ENCODE measurements at places on chromosomes 12 and 14. TPM values are rescaled to one million over a fixed set of nuclear protein-coding genes. Genes with fewer than 3 reads are reported as not detected.

DNA sequence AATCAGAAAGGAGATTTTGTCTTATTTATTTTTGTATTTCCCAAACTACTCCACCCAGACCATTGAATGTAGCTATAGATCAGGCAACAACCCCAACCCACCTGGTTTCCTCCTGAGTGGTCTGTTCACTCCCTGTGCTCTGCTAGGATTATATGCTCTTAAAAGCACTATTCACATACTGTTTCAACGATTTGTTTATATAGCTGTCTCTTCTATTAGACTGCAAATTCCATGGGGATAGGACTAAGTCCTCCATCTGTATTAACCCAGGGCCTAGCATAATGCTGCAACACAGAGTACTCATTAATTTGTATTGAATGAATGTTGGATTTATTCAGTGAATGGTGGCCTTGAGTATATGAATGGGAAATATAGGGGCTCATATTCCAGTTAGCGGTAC is 307.6 kb downstream of the RAD51B start:
- H3K27ac ChIP-seq = no peak overlapping the region
- H3K36me3 ChIP-seq = no peaks in the 10 kb centered on the region
- peaks cover 11% of the 10 kb centered on the region for H3K4me1 ChIP-seq

DNA sequence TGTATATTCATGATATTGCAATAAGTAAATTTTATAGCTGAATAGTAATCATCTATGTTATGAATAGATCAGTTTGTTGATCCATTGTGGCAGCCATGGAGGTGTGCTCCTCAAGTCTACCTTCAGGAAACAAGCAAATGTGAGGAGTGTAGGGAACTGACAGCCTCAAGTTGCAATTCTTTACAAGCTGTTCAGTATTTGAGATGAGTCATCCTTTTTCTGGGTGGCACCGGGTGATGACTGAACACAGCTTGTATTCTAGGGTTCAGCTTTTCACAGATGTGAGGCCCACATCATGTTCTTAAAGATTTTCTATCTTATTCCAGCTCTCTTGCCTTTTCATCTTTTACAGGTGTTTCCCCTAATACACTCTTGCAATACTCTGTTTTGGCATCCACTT is 452.4 kb downstream of the KCNH5 start:
- H3K27ac ChIP-seq = no peak overlapping the region

DNA sequence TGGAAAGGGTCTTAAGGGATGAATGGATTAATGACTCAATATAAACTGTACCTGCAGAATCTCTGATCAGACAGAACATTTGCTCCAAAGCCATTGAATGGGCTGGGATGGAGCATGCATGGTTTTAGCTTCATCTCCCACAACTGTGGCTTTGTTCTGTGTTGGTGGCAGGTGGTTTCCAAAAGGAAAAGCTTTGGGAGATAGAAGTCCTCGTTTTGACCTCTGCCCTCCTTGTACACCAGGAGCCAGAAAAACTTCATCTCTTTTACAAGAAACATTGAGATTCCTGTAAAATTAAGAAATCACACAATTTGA is 39.5 kb downstream of the GPR65 start:
- H3K36me3 ChIP-seq = no peaks in the 10 kb centered on the region
- no peak for DNase-seq
- no peaks in the 10 kb centered on the region for H3K4me1 ChIP-seq
- no peak overlapping the region for H3K4me3 ChIP-seq
- no peak overlapping the region for H3K27ac ChIP-seq

DNA sequence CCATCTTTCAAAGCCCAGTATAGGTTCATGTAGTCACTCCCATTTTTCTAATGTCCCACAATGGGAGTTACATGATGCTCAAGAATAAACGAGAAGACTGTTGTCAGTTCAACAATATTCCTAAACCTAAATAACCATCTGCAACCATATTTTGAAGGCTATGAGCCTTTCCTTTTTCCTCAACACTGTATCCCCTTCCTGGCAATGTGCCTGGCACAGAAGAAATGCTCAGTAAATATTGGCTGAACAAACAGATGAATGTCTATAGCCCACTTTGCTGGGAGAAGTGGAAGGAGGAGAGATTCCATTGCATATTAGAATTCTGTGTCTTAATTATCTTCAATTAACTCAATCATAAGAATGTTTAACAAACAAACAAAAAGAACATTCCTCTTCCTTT is 6.1 kb downstream of the ARMH4 start:
- H3K36me3 ChIP-seq = no peaks in the 10 kb centered on the region
- DNase-seq = no peak
- no peak overlapping the region for H3K4me3 ChIP-seq
- peaks cover 7% of the 10 kb centered on the region for H3K27me3 ChIP-seq
- H3K27ac ChIP-seq = no peak overlapping the region

GRCh38 chr14:30998100-30998706 is 27.2 kb upstream of the AP4S1 start:
- peaks cover 19% of the 10 kb centered on the region for H3K4me1 ChIP-seq
- H3K27ac ChIP-seq = no peak overlapping the region
- no peak for DNase-seq
- H3K36me3 ChIP-seq = peaks cover 19% of the 10 kb centered on the region

- peaks cover 21% of the 10 kb centered on the region for H3K27me3 ChIP-seq
- no peak overlapping the region for H3K27ac ChIP-seq
- no peak overlapping the region for H3K4me3 ChIP-seq
- peaks cover 10% of the 10 kb centered on the region for H3K4me1 ChIP-seq
- H3K36me3 ChIP-seq = no peaks in the 10 kb centered on the region
- peak; percentile 44 for DNase-seq
Measured at GRCh38 chr14:104385531-104386101, 193.9 kb upstream of the C14orf180 start.

DNA sequence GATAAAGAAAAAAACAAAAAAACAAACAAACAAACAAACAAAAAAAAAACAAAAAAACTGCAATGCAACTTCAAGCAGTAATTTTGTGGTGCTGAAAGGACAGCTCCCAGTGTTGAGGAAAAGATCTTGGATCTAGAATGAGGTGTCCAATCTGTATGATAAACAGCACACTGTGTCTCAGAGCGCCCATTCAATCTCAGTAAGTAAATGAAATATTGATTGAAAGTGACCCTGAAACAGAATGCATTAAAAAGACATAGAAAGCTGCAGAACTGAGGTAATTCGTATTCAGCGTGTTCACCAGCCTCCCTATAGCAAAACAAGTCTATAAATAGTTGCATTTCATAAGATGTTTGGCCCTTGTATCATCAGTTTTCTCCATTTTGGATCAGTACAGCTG is 153.0 kb downstream of the NOVA1 start:
- DNase-seq = no peak
- H3K27me3 ChIP-seq = no peaks in the 10 kb centered on the region
- H3K4me1 ChIP-seq = no peaks in the 10 kb centered on the region
- no peaks in the 10 kb centered on the region for H3K36me3 ChIP-seq
- no peak overlapping the region for H3K27ac ChIP-seq

DNA sequence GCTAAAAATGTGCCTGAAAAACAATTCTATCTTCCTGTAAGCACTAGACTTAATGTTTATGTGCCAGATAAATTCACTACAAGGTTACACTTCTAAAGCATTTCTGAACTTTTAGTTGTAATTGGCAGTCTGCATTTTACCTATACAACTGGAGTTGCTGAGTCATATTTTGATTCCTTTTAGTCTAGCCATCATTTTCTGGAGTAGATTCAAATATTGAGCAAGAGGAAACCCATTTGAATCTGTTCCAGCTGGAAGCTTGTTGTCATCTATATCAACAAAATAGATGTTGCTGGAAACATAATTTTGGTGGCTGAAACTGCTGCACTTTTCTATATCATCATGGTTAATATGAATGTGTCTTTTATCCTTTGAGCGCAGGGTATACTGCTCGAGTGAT is 122.2 kb upstream of the CCDC175 start:
- no peaks in the 10 kb centered on the region for H3K36me3 ChIP-seq
- H3K27ac ChIP-seq = no peak overlapping the region
- DNase-seq = no peak
- H3K4me3 ChIP-seq = no peak overlapping the region

- no peak overlapping the region for H3K4me3 ChIP-seq
- no peaks in the 10 kb centered on the region for H3K4me1 ChIP-seq
- DNase-seq = no peak
- H3K27me3 ChIP-seq = no peaks in the 10 kb centered on the region
- no peaks in the 10 kb centered on the region for H3K36me3 ChIP-seq
Measured at GRCh38 chr12:56922031-56922430, 12.2 kb downstream of the SDR9C7 start.

DNA sequence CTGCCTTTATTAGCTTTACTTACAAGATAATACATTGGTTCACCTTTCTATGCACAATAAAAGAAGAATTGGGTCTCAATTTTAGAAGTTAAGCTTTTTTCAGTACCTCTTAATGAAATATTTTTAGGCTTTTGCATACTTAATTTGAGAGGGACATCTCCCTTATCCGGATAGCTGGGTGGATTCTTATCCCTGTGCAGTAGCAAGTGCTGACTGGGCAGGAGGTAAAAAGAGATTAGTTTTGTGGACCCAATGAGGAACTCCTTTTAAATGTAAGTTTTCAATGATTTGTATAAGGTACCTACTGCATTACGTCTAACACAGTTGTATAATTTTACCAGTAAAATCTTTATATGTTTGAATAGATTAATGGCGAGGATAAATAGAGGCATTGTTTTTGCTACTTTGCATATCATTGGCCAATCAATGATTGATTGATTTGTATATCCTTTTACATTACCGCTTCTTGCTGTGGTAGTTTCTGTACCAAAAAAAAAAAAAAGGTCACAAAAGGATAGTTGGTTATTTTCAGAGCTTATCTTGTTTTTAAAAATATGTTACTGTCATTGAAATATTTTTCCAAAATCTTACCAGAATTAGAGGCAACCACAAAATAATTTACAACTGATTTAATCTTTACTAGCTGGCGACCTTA is 2.2 kb downstream of the CPSF6 start:
- H3K27ac ChIP-seq = no peak overlapping the region
- no peaks in the 10 kb centered on the region for H3K27me3 ChIP-seq
- peak overlapping the region; percentile 92 for H3K4me3 ChIP-seq
- H3K36me3 ChIP-seq = no peaks in the 10 kb centered on the region

DNA sequence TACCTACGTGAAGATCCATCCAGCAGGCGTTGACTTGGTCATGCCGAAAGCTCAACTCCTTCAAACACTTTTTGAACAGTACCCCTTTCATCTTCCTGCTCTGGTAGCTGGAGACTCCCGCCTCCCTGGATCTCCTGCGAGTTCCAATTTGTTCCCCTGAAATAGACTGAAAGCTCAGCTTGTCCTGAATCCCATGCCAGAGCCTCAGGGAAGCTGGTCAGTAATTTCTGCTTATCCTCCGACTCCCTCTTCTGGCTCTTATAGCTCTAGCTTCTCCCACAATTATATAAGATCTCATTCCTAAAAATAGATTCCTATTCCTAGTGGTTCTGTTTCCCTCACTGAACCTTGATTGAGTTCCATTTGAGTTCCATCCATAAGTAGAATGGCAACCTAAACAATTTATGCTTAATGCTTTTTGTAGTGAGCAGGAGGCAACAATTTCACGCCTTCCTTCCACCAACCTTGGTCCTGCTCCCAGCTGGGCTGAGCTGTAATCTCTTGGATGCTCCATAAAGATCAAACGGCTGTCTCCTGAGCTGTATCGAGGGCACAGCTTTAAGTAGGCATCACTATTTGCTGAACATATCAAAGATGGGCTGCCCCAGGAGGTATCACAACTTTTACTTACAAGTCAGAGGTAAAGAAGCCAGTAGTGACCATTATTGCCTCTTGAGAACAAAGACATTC is 8.0 kb upstream of the TMEM132C start:
- peaks cover 22% of the 10 kb centered on the region for H3K27me3 ChIP-seq
- no peak overlapping the region for H3K27ac ChIP-seq
- no peak for DNase-seq
- H3K36me3 ChIP-seq = no peaks in the 10 kb centered on the region
- no peaks in the 10 kb centered on the region for H3K4me1 ChIP-seq

GRCh38 chr12:39989501-39989900 is 116.4 kb downstream of the SLC2A13 start:
- H3K36me3 ChIP-seq = no peaks in the 10 kb centered on the region
- no peaks in the 10 kb centered on the region for H3K27me3 ChIP-seq
- H3K27ac ChIP-seq = no peak overlapping the region
- no peak overlapping the region for H3K4me3 ChIP-seq
- no peaks in the 10 kb centered on the region for H3K4me1 ChIP-seq

- no peak overlapping the region for H3K4me3 ChIP-seq
- no peaks in the 10 kb centered on the region for H3K27me3 ChIP-seq
- no peak overlapping the region for H3K27ac ChIP-seq
- H3K36me3 ChIP-seq = no peaks in the 10 kb centered on the region
Measured at GRCh38 chr12:74849801-74850200, 312.2 kb downstream of the ATXN7L3B start.

GRCh38 chr12:121764808-121765207 is 28.7 kb downstream of the RHOF start:
- H3K27me3 ChIP-seq = no peaks in the 10 kb centered on the region
- no peak overlapping the region for H3K27ac ChIP-seq
- H3K36me3 ChIP-seq = no peaks in the 10 kb centered on the region

- no peak overlapping the region for H3K4me3 ChIP-seq
- no peak overlapping the region for H3K27ac ChIP-seq
- no peaks in the 10 kb centered on the region for H3K27me3 ChIP-seq
- H3K4me1 ChIP-seq = no peaks in the 10 kb centered on the region
- DNase-seq = no peak
- H3K36me3 ChIP-seq = no peaks in the 10 kb centered on the region
Measured at GRCh38 chr12:82659343-82660207, 27.1 kb upstream of the TMTC2 start.

DNA sequence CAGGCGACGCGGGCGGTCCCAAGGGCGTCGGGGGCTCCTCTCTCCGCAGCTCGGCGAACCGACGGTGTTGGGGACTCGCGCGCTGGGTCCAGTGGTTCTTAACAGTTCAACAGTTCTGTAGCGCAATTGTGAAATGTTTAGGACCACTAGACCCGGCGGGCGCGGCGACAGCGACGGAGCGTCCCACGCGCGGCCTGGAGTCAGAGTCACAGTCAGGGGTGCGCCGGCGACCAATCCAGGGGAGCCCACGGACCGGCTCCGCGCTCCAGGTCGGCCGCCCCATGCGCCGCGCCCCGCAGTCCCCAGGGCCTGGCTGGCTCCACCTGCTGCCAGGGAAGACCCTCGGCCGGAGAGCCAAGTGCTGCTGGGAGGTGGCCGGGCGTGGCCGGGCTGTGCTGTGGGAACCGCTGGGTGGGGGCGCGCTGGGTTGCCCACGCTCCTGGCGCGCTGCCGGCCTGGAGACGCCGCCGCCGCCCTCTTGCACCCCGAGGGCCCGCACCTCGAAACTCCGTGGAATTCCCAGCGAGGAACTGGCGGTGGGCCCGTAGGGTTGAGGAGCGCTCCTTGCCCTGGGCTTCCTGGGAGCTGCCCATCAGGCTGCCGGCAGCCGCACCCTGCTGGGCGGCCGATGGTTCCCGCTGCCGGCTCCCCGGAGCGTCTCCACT is 20.9 kb upstream of the KIF26A start:
- DNase-seq = peak; percentile 69
- peak overlapping the region; percentile 67 for H3K4me3 ChIP-seq
- H3K27me3 ChIP-seq = peaks cover 50% of the 10 kb centered on the region
- H3K4me1 ChIP-seq = peaks cover 57% of the 10 kb centered on the region
- no peaks in the 10 kb centered on the region for H3K36me3 ChIP-seq

FLRT2 gene
- 26.4 TPM for total RNA-seq

CAMKK2 gene
- 25.1 TPM for total RNA-seq

NANOG gene
- not detected for total RNA-seq

CSRNP2 gene
- total RNA-seq = 17.8 TPM

TPH2 gene
- not detected for total RNA-seq

NKX2-1 gene
- total RNA-seq = not detected

AJUBA gene
- 81.0 TPM for total RNA-seq

TPPP2 gene
- total RNA-seq = not detected

AQP6 gene
- not detected for total RNA-seq

PHLDA1 gene
- total RNA-seq = 19.0 TPM

CSRP2 gene
- total RNA-seq = 18.1 TPM

RD3L gene
- total RNA-seq = not detected

SLC35F4 gene
- not detected for total RNA-seq
